Muscle of arm (tissue), 14 donors: ENCODE measurements at places on chromosomes 1 and 21. TPM values are rescaled to one million over a fixed set of nuclear protein-coding genes. Genes with fewer than 3 reads are reported as not detected.

- DNase-seq = no peak
These were observed 26.5 kb upstream of the RPL11 start for GRCh38 chr1:23664837-23665795.

DNA sequence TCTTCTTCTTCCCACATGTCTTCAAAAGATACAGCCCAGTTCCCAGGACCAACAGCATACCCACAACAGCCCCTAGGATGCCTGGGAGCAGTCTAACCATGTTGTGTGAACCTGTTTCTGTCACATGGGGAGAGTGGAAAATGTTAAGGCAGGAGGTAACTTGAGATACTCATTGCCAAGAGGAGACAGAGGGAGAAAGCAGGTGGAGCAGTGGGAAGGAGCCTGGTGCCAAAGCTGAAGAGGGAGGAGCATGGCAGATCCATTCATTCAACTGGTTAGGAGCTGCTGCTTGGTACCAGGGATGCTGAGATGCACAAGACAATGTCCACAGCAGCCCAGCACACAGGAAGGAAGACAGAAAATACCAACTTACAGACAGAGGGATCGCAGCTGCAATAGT is 149.8 kb upstream of the ETV3 start:
- no peak for DNase-seq

DNA sequence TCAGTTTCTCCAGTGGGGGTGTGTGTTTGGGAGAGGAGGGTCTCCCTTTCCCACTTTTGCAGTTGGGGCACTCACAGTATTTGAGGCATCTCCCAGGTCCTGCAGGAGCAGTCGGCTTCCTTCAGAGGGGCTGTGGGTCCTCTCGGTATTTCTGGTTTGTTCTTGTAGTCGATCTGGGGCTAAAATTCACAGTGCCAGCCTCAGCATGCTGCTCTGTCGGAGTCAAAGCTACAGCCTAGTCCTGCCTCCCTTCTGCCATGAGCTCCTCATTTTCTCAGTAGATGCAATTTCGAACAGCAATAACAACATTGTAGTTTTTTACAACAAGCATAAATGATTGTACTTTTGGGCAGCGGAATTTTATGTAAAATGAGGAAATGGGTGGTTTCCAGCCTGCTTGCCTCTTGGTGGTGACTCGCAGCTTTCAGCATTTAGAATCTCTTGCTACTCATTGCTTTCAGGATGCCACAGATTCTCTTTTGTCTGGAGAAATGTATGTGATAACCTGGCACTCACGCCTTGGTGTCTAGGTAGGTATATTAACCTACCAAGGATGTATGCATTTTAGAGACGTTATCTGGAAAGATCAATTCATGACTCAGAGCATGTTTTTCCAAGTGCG is 82.4 kb upstream of the C21orf91 start:
- no peak for DNase-seq

- DNase-seq = peak; percentile 54
These were observed 27.6 kb downstream of the C2CD2 start for GRCh38 chr21:41926117-41926806.

SGIP1 gene
- 2.2 TPM for polyA plus RNA-seq

PLA2G2A gene
- polyA plus RNA-seq = 1.3 TPM

ATAD3B gene
- 10.3 TPM for polyA plus RNA-seq
